ENCODE measurements at places on chromosomes 6 and 20. TPM values are rescaled to one million over a fixed set of nuclear protein-coding genes. Genes with fewer than 3 reads are reported as not detected.

The MCHR2 gene
- not detected for total RNA-seq

The RPS6KA2 gene
- total RNA-seq = 64.6 TPM

The MAS1 gene
- under 0.01 TPM for total RNA-seq

The BMP2 gene
- total RNA-seq = 8.8 TPM

The PRL gene
- not detected for total RNA-seq

The ESR1 gene
- 3.9 TPM for total RNA-seq

The PGC gene
- total RNA-seq = not detected

The SUMO4 gene
- total RNA-seq = 1.3 TPM

The STMND1 gene
- not detected for total RNA-seq

The NOL4L gene
- total RNA-seq = 2.1 TPM

The VSX1 gene
- not detected for total RNA-seq

The TTK gene
- 11.7 TPM for total RNA-seq

The NR2E1 gene
- total RNA-seq = not detected

The SYNJ2 gene
- total RNA-seq = 217 TPM

The EYS gene
- total RNA-seq = under 0.01 TPM

The KCNK5 gene
- total RNA-seq = 0.06 TPM

The TNFRSF6B gene
- 4.5 TPM for total RNA-seq

The CDSN gene
- not detected for total RNA-seq

The GABRR1 gene
- not detected for total RNA-seq

The HLA-DOB gene
- total RNA-seq = 0.13 TPM

The BTNL2 gene
- not detected for total RNA-seq

The HS3ST5 gene
- 0.06 TPM for total RNA-seq

The TP53TG5 gene
- not detected for total RNA-seq

The CLPSL2 gene
- total RNA-seq = not detected

The ADGRF1 gene
- total RNA-seq = not detected

The BICRAL gene
- total RNA-seq = 6.2 TPM

The B3GAT2 gene
- total RNA-seq = not detected

The LPA gene
- not detected for total RNA-seq

The TMEM217 gene
- 1.8 TPM for total RNA-seq

The PSORS1C2 gene
- total RNA-seq = not detected

The PPIL1 gene
- 20.7 TPM for total RNA-seq

The TXNDC5 gene
- 548 TPM for total RNA-seq

The ADAM33 gene
- 29.2 TPM for total RNA-seq

The MYLK2 gene
- total RNA-seq = 0.13 TPM

The EDEM2 gene
- total RNA-seq = 98.4 TPM

The LY86 gene
- not detected for total RNA-seq

The PHACTR1 gene
- total RNA-seq = 1.2 TPM

The PLN gene
- total RNA-seq = 2.7 TPM

The STX11 gene
- total RNA-seq = 3.6 TPM

The C6orf58 gene
- not detected for total RNA-seq

The CLVS2 gene
- not detected for total RNA-seq

The CAGE1 gene
- total RNA-seq = 0.06 TPM

The SRMS gene
- not detected for total RNA-seq

The FABP7 gene
- total RNA-seq = not detected

The PPP2R5D gene
- 37.7 TPM for total RNA-seq

The SLC17A3 gene
- not detected for total RNA-seq

The HLA-DRB5 gene
- not detected for total RNA-seq

The KCNQ5 gene
- 6.7 TPM for total RNA-seq

Measured in aortic smooth muscle cell (primary cell).